ENCODE measurements at places on chromosomes 4 and X. TPM values are rescaled to one million over a fixed set of nuclear protein-coding genes. Genes with fewer than 3 reads are reported as not detected.

- no peak for DNase-seq
- peaks cover 13% of the 10 kb centered on the region for H3K4me1 ChIP-seq
- peaks cover 1% of the 10 kb centered on the region for H3K27me3 ChIP-seq
- H3K4me3 ChIP-seq, result no peak overlapping the region
These were observed 6.9 kb downstream of the KLHL5 start for GRCh38 chr4:39068907-39069306.

- H3K4me3 ChIP-seq, result no peak overlapping the region
- DNase-seq, result no peak
- H3K36me3 ChIP-seq, result no peaks in the 10 kb centered on the region
- no peaks in the 10 kb centered on the region for H3K4me1 ChIP-seq
These were observed 20.7 kb upstream of the CLGN start for GRCh38 chr4:140448162-140448561.

GRCh38 chr4:164012396-164013027 lies 518.0 kb downstream of the TMA16 start:
- H3K36me3 ChIP-seq, result no peaks in the 10 kb centered on the region
- no peak for DNase-seq
- no peaks in the 10 kb centered on the region for H3K4me1 ChIP-seq
- H3K4me3 ChIP-seq, result no peak overlapping the region
- H3K27me3 ChIP-seq, result no peaks in the 10 kb centered on the region

GRCh38 chr4:62271107-62271506 lies 1071.0 kb downstream of the ADGRL3 start:
- no peak overlapping the region for H3K4me3 ChIP-seq
- no peak for DNase-seq
- no peak overlapping the region for H3K27ac ChIP-seq

DNA sequence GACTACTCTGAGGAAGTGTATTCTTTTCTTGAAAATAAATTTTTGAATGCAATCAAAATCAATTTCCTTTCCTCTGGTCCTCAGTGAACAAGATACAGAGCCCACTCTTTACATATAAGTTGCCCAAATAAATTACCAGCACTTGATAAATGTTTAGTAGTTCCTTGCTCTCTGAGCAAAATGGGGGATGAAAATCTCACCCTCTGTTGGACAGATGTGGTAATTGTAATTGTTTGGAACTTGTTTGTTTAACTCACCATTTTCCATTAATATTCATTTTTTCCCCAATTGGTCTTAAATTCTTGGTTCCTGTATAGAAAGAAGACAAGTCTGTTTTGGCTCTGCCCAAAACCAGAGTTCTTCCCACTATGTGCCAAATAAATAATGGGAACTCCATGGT lies 146.3 kb downstream of the LDB2 start:
- DNase-seq, result peak; percentile 24
- 0 out of 2 replicates have a peak, but pooled peaks cover 10% of the 10 kb centered on the region for H3K36me3 ChIP-seq
- no peak overlapping the region for H3K27ac ChIP-seq
- H3K4me3 ChIP-seq, result no peak overlapping the region
- H3K4me1 ChIP-seq, result peaks cover 31% of the 10 kb centered on the region

DNA sequence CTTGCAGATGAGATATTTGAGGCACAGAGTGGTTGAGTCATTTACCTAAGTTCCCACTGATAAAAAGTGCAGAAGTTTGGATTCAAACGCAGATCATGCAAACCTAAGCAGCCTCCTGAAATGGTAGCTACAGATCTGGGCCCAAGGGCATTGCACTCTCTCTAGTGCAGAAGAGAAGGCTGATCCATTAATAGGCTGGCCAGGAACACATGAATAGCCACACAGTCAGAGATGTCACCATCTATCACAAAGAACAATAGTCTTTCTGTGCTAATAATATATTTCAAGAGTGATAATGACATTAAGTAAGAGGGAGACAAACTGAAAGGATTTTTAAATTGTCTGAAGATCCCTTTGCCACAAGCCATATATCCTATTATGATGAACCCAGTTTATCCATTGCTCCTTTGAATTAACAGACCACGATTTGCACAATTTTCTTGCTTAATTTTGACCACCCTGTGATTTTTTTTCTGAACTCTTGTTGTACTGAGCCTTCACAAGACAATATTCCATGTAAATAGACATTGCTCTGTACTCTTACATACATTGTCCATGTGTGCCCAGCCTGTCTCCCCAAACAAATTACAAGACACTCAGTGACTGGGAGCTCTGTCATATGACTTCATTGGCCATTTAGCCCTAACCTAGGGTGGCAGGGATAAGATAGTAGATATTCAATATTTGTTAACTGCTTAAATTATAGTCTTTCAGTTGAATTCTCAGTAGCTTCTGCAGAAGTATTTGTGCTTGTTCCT lies 112.4 kb upstream of the RBPJ start:
- no peak overlapping the region for H3K27ac ChIP-seq
- peaks cover 3% of the 10 kb centered on the region for H3K27me3 ChIP-seq
- H3K36me3 ChIP-seq, result no peaks in the 10 kb centered on the region

DNA sequence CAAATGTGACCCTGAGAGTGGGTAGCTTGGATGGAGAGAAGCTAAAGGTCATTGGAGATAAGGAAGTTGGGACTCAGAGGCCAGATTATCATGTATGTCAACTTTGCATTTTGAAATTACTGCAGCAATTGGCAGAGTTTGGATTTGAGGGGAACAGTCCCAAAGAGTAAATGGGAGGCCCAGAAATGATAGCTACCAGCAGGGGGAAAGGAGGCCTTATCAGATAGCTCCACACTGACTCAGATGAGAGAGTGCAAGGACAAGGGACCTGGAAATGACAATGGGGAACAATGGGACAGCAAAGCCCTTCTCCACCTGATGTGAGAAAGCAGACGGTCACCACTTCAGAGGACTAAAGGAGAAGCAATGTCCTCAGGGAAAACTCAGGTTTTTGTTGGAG lies 201.5 kb upstream of the JADE1 start:
- DNase-seq, result no peak
- no peaks in the 10 kb centered on the region for H3K27me3 ChIP-seq
- H3K27ac ChIP-seq, result no peak overlapping the region
- no peak overlapping the region for H3K4me3 ChIP-seq

DNA sequence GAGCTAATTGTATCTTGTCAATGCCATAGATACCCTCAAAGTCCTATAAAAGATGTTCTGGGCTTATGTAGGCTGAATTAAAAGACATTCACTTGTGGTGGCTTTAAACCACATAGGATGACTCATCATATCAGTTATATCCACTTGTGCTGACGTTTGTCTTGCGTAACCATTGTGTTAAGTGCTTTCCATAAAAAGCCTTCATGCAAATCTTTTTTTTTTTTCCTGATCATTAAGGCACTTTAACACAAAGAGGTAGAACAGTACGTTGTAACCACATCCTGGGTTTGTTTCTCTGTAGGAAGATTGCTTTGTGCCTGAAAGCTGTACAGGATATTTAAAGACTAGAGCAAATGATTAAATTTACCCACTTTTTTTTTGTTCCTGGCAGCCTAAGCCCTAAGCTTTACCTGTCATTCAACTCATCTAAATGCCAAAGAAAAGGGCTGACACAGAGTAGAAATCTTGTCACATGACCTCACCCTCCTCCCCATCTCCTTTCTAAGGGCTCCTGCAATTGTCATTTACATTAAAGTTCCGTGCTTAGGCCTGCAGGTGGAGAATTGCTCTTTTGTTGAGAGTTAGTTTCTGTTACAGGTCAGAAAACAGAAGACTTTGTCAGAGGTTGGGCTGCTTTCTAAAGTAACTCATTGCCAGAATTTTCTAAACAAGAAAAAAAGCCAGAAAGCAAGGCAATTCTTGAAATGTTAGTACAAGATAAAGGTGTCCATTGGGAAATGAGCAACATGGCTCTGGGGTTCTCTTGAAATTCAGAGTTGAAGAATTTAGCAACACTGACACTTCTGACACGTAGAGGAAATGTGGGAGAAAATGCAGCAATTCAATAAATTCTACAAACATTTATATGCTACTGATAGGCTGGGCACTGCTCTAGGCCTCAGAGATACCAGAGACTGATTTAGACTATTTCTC lies 555.6 kb downstream of the PPARGC1A start:
- no peak overlapping the region for H3K27ac ChIP-seq
- no peaks in the 10 kb centered on the region for H3K4me1 ChIP-seq
- no peak for DNase-seq

GRCh38 chrX:51026862-51027261 lies 116.3 kb downstream of the BMP15 start:
- no peaks in the 10 kb centered on the region for H3K36me3 ChIP-seq
- H3K4me1 ChIP-seq, result no peaks in the 10 kb centered on the region
- DNase-seq, result no peak
- H3K4me3 ChIP-seq, result no peak overlapping the region

DNA sequence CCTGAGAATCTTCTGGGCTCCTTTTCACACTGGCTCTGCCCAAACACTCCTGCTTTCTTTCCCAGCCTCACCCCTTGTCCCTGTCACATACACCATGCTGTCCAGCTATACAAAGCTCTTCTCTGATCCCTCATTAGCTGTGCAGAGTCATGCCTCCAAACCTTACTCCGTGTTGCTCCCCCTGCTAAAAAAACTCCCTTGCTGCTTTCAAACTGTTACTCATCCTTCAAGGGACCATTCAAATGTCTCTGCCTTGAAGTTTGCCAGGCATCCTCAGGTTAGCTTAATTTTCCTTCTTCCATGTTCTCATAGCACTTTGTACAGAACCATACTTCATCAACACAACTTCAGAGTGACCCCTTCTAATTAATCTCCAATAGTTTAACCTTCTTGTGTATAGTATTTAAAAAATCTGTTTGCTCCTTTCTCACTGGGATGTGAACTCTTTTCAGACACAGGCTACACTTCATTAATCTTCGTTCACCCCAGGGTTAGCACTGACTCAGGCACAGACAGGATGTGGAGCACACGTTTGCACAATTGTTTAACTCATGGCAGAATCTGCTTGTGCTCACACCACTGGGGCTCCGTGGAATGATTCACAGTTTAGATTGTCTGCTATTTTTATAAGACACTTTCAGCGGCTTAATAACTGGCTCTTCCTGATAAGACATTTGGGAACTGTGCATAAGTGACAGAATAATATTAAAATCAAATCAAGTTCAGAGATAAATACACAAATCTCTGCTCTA lies 21.4 kb upstream of the SEL1L3 start:
- H3K27me3 ChIP-seq, result peaks cover 3% of the 10 kb centered on the region
- peak; percentile 55 for DNase-seq
- no peaks in the 10 kb centered on the region for H3K36me3 ChIP-seq
- H3K4me3 ChIP-seq, result peak overlapping the region; percentile 63

GRCh38 chr4:39044956-39045826 lies 13.0 kb upstream of the TMEM156 start:
- DNase-seq, result no peak
- H3K4me3 ChIP-seq, result peak overlapping the region; percentile 99

Gene PDE5A
- 17.0 TPM for total RNA-seq

Gene DRP2
- 0.51 TPM for total RNA-seq

Gene PRRG3
- total RNA-seq, result not detected

Data from HFFc6 (cell line).